ENCODE measurements at places on chromosomes 2 and 18.
A peak's percentile ranks its signal among the peaks of the same experiment; 100 is the strongest.

DNA sequence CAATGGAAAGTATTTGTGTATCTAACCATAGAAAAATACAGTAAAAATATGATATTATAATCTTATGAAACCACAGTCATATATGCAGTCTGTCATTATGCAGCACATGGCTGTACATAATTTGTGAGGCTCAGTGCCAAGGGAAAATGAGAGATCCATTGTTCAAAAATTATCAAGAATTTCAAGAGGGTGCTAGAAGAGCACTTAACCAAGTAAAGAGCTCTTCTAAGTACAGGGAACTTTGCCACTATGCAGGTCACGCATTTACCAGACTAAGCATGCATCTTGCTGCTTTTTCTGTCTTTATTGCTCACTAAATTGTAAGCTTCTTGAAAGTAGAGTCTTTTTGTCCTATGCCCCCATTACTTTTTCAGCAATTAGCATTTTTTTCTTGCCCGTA lies 438.0 kb downstream of the LRP1B start:
- no peak overlapping the region for H3K4me3 ChIP-seq
- no peaks in the 10 kb centered on the region for H3K27me3 ChIP-seq
- no peak for DNase-seq
- no peaks in the 10 kb centered on the region for H3K36me3 ChIP-seq
- H3K4me1 ChIP-seq = no peaks in the 10 kb centered on the region

GRCh38 chr2:64457524-64457923 lies 3.6 kb downstream of the LGALSL start:
- no peaks in the 10 kb centered on the region for H3K27me3 ChIP-seq
- H3K4me3 ChIP-seq = no peak overlapping the region
- no peaks in the 10 kb centered on the region for H3K36me3 ChIP-seq
- peaks cover 11% of the 10 kb centered on the region for H3K4me1 ChIP-seq
- no peak for DNase-seq

DNA sequence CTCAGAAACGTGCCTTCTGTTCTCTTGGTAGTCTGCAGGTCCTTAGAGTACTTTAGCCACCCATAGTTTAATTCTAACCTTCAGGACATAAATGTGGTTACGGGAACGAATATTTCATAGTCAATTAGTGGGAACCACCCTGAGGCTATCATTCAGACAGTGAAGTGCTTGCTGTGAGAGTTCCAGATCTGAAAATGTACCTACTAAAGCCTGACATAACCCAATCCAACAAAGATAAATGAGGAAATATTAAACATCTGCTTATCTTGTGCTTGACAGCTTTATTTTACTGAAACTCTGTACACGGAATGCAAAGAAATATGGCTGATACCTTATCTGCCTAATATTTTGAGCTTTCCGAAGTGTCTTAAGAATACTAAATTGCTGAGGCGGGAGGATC lies 43.0 kb downstream of the RAB27B start:
- no peaks in the 10 kb centered on the region for H3K36me3 ChIP-seq
- H3K27ac ChIP-seq = no peak overlapping the region
- H3K4me3 ChIP-seq = no peak overlapping the region
- no peak for DNase-seq

GRCh38 chr2:134161170-134161547 lies 92.7 kb upstream of the MGAT5 start:
- no peaks in the 10 kb centered on the region for H3K36me3 ChIP-seq
- no peak overlapping the region for H3K27ac ChIP-seq

DNA sequence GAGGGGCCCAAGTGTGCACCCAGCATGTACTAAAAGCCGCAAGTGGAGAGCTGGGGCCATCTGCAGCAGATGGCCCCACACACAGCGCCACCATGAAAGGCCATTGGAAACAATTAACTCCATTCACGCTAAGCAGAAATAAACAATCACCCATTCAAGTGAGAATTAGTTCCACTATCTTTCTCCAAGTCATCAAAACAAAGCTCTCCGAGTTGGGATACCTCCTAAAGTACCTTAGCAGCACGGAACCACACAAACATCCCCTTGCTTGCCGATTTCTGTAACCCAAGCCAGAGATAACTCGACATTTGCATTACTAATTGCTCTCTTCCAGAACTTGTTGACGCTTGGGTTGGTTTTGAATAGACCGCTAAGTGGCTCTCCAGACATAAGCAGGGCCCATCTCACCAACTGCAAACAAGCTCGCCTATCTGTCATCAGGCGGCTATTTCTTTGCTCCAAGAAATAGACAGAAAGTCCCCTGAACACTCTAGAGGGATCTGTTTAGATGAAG lies 840.6 kb upstream of the SALL3 start:
- DNase-seq = no peak
- H3K4me1 ChIP-seq = no peaks in the 10 kb centered on the region
- H3K27ac ChIP-seq = no peak overlapping the region
- no peak overlapping the region for H3K4me3 ChIP-seq
- H3K27me3 ChIP-seq = no peaks in the 10 kb centered on the region

DNA sequence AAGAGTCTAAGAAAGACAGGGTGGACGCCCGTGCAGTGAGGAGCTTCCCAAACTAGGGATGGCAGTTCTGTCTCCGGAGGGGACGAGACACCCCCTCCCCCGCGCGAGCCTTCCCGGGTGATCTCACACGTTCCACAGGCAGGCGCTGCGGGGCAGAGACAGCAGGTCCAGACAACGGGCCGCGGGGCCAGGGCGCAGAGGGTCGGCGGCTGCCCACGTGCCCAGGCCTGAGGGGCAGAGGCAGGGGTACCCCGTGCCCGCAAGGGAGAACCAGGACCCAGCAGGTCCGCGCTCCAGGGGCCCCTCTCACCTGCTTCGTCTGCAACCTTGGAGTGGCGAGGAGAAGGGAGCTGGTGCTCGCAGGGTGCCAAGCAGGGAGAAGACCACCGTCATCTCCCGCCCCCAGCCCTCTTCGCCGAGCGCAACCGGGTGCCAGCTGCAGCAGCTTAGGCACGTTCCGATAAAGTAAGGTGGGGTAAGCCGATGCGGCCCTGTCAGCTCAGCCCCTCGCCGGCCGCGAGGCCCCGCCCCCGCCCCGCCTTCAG lies at the start of gene GPR155:
TSS of gene GPR155 (minus strand) at position 467 of the 545 bp plus-strand sequence. CDS start 5,073 bp downstream, outside the sequence.
- H3K27ac ChIP-seq = peak within 1 kb of the TSS; percentile 65
- peak within 1 kb of the TSS; percentile 95 for H3K4me3 ChIP-seq
- H3K4me1 ChIP-seq = peaks cover 11% of the 10 kb centered on the region
- H3K27me3 ChIP-seq = no peaks in the 10 kb centered on the region
- H3K36me3 ChIP-seq = no peaks in the 10 kb centered on the region

DNA sequence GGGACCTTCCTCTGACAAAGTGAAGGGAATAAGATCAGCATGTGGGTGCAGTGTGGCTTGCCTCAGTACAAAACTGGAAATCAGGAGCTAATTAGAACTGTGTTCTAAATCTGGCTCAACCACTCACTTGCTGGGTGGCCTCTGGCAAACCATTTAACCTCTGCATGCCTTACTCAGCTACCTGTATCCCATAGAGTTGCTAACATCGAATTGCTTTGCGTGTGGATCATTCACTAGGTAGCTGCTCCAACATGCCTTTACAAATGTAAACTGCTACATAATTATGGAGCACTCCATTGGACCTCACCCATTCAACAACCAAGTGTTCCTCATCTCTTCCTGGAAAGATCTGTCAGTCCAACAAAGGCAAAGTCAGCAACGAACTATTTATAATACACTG lies 19.0 kb downstream of the PLEKHM3 start:
- H3K4me3 ChIP-seq = no peak overlapping the region
- DNase-seq = no peak
- no peaks in the 10 kb centered on the region for H3K27me3 ChIP-seq

GRCh38 chr2:112035786-112036185 lies 19.3 kb upstream of the TMEM87B start:
- DNase-seq = no peak
- peaks cover 30% of the 10 kb centered on the region for H3K4me1 ChIP-seq
- no peak overlapping the region for H3K27ac ChIP-seq
- no peaks in the 10 kb centered on the region for H3K27me3 ChIP-seq

GRCh38 chr2:209305746-209306196 lies 118.1 kb upstream of the MAP2 start:
- DNase-seq = no peak
- H3K4me3 ChIP-seq = no peak overlapping the region
- no peaks in the 10 kb centered on the region for H3K27me3 ChIP-seq
